Cardiac septum (tissue), 1 donor: ENCODE measurements at places on chromosomes 12 and 14. TPM values are rescaled to one million over a fixed set of nuclear protein-coding genes. Genes with fewer than 3 reads are reported as not detected.

NPFF gene
- total RNA-seq, result not detected

INSM2 gene
- total RNA-seq, result not detected

- no peak for DNase-seq
These were observed 642 bp upstream of the PHC1 start for GRCh38 chr12:8913702-8914032.

- DNase-seq, result peak; percentile 78
These were observed 9.0 kb upstream of the MLEC start for GRCh38 chr12:120677765-120678473.

DNA sequence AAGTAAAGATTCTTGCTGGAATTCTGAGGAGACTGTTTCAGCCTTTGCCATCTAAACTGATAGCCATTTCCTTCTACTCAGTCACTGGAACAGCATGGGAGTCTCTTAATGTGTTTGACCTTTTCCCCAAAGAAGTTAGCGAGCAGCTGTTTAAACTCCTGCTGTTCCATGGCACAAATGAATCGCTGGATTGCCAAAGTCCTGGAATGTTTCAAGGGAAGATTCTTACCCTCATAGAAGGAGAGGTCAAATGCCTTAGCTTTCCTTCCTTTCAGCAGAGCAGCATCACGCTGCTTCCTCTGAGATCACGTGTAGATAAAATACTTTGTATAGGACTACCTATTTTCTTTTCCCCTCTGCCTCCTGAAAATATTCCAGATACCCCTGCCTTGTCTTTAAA is 10.5 kb upstream of the NR2C1 start:
- DNase-seq, result no peak

DNA sequence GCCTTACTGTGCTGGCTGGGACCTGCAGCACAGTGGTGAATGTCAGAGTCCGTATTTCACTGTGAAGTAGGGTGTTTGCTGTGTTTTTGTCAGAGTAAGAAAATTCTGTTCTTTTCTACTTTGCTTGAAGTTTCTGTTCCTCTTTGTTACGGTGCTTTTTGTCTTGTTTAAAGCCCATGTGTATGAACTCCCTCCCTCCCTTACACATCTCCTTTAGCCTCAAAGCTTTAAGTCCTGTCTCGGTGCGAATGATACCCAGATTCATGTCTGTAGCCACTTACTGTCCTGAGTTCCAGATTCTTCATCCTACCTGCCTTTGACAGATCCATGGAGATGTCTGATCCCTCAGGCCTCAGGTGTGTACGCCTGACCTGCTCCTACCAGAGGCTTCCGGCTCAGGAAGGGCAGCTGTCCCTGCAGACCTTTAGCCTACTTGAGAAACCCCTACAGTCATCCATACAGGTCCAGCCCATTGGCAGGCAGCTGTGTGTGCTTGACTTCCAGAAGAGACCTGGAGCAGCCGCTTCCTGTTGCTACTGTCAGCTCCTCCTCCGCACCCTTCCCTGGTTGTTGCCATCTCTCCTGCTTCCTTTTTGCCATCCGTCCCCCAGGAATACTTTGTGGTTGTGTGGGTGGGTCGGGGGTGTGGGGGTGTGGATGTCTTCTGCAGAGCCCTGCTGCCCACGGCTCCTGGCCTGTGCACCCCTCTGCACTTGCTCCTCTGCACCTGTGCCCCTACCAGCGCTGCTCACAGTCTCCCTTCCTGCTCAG is 72.9 kb downstream of the DDX51 start:
- no peak for DNase-seq

DNA sequence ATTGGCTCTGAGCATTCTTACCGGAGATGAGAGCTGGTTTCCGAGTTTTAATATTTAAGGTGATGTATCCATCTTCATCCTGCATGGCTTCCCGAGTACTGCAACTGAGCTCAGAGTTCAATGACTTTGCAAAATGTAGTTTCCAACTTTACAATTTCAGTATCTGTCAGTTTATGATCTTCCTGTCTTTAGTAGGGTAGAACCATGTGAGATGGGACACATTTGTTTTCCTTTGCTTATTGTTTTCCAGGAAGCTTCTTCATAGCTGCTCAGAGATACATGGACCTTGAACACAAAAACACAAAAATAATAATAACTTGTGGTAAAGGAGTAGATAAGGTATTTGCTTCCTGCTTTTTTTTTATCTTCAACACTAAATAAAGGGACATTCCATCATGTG is at the start of gene CLEC1B:
CLEC1B (minus strand) TSS at position 106 of the 400 bp plus-strand sequence; CDS start at position 85, 21 bp downstream.
- no peak for DNase-seq

DNA sequence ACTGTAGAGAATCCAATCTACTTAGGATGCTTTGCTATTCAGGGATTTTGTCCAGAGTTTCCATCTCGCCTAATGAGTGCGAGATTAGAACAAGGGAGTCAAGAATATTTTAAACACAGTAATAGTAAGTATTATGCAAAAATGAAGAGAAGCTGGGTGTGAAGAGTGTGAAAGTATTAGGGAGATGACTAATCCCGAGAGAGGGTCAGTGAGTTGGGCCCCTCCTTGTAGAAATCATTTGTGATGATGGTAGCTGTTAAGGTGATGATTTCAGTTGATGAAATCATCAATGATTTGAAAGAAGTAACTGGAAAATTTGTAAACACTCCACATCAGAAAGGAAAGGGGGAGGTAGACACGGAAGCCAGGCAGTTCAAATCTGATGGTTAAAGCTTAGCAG is 478.9 kb upstream of the MGAT4C start:
- no peak for DNase-seq

- DNase-seq, result no peak
These were observed 294.1 kb downstream of the DPF3 start for GRCh38 chr14:72599579-72600470.

- DNase-seq, result no peak
These were observed 33.3 kb downstream of the ACTN1 start for GRCh38 chr14:68945585-68946488.
